ENCODE measurements at places on chromosomes 4 and X.
A peak's percentile ranks its signal among the peaks of the same experiment; 100 is the strongest.

GRCh38 chrX:12986164-12986779 lies 11.4 kb downstream of the TMSB4X start:
- no peak for DNase-seq

DNA sequence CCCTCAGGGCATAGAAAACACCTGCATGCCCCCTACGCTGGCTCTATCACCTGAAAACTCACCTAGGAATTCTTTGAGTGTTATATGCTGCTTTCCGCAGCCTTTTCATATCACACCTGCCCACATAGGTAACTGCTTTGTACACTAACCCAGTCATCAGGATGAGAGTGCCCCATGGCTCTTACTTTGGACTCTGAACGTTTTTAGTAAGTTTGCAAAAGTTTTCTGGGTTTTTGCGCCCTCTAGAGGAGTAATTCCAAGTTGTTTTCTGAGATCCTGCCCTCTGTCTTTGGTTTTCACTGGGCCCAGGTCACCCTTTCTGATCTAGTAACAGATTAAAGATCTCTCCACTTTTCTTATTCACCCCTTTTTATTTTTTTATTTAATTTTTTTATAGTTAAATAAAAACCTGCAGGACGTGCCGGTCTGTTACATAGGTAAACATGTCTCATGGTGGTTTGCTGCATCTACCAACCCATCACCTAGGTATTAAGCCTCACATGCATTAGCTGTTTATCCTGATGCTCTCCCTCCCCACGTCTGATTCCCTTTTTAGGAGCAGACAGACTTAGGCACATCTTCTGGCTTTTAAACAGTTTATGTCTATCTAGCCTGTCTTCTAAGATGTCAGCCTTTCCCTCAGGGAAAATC lies 139.2 kb downstream of the NWD2 start:
- no peak for DNase-seq

GRCh38 chr4:45648846-45649245 lies 475.0 kb downstream of the GABRG1 start:
- no peak for DNase-seq

DNA sequence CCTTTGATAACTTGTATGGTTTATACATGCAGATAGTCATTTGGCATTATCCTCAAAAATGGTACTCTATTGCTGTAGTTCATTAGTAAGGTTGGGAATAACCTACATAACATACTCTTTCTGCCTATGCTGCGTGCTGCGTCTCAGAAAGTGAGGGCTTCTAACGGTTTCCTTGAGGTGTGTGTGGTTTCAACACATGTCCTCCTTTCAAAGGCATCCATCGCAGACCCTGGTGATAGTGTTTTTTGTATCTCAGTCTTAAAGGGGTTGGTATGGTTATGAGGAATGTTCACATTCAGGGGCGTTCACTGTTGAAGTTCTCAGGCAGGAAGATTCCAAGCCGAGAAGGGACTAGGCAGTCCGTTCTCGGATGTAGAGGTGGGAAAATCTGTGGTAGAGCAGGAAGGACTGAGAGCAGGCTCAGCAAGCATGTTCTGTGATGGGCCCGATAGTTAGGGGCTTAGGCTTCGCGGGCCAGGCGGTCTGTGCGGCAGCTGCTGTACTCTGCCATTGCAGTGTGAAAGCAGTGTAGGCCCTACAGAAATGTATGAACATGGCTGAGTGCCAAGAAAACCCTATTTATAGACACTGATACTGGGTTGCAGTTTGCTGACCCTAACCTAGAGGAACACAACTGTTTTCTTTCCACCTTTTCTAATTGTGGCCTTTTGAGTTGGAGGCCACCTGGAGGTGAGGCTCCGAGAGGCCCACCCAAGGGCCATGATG lies 123.2 kb downstream of the GPR143 start:
- no peak for DNase-seq

- DNase-seq: no peak
Measured at GRCh38 chrX:132657876-132658275, 169.0 kb upstream of the MBNL3 start.

- DNase-seq: no peak
Measured at GRCh38 chr4:112085156-112086035, 59.9 kb upstream of the FAM241A start.

DNA sequence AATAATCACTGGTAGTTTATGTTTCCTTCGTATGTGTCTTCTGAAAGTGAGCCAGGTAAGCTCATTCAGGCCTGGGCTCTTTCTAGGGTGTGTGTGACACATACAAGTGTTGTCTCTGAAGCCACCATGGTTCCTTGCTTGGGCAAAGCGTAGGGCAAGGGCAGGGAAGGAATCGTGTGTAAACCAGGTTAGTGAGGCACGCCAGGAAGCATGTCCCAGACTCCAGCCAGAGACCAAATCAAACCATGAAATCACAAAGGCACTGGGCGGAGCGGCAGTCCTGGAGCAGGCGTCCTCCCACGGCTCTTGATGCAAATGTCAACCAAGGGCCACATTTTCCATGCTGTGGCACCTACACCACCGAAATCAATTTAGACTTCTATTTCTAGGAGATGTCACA lies 67.0 kb downstream of the NYX start:
- no peak for DNase-seq

DNA sequence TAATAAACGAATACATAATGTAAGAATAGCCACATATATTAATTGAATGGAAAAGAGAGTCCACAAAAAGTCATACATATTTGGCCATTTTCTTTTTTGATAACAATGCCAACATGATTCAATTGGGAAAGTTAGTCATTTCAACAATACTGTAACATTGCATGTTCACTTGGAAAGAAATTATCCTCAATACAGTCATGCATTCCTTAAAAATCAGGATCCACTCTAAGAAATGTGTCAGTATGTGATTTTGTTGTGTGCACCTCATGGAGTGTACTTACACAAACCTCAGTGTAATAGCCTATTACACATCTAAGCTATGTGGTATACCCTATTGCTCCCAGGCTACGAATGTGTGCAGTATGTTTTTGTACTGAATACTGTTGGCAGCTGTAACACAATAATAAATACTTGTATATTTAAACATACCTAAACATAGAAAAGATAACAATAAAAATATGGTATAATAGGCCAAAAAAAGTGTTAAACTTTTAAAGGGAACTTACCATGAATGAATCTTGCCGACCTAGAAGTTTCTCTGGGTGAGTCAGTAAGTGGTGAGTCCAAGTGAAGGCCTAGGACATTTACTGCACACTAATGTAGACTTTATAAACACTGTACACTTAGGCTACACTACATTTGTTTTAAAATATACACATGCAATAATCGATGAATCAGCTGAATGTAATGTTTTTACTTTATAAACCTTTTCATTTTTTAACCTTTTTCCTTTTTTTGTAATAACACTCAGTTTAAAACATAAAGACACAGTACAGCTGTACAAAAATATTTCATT lies 806.8 kb downstream of the PCDH18 start:
- DNase-seq: no peak

DNA sequence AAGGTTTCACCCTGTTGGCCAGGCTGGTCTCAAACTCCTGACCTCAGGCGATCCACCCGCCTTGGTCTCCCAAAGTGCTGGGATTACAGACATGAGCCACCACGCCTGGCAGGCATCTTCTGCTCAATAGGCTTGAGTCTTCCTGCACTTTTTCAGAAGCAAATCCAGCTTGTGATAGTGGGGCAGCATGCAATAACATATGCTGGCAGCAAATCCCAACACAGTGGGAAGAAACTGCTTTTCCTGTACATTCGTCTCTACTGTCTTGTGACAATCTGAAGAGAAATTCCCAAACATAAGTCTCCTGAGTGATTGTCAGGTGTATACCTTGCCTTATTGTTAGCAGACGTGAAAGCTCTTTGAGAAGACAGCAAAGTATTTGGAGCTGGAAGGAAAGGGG lies 145.7 kb downstream of the PALLD start:
- DNase-seq: no peak

GRCh38 chr4:124278477-124278876 lies 434.1 kb downstream of the ANKRD50 start:
- DNase-seq: peak; percentile 23

DNA sequence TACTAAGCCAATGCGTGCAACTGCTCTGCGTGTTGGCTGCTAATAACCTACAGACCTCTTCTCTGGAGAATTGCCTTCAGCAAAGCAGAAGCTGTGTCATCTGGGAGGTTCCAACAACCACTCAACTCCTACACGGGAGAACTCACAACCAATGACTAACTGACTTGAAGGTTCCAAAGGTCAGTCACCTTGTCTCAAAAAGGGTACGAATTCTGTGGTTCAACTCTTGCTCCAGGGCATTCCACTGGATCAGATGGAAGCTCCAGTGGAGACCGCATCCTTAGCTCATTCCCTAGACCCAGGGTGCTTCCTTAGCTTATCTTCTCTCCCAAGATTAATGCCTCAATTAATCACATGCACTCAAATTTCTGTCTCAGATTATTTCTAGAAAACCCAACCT lies 222.7 kb downstream of the CHIC2 start:
- no peak for DNase-seq

DNA sequence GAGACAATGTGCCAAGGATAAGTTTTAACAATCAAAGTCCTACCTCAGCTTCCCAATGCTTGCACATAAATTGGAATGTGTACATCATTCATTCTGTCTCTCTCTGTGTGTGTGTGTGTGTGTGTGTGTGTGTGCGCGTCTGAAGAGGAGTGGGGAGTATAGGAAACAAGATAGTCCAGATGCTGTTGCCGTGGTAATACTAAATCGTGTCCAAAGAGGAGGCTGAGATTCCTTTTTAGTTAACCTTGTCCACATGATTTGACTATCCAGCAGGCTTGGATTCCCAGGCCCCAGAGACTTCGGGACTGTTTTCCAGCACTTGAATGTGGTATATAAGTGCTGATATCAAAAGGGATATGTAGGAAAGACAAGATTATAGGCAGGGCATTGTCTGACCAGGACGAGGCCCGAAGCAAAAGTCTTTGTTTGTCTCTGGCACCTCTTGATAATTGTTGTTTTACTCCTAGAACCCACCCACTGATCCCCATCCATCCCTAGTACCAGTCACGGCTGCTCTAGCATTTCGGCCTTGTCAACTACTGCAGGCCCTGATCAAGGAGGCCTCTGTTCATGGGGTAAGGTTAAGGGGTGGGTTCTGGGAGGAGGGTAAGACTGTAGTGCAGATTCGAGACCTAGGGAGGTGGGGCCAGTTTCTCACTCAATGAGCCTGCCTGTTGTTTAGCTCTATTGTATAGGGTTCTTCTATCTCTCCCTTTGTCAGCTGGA lies 3.9 kb downstream of the PLP1 start:
- no peak for DNase-seq

GRCh38 chr4:93617606-93618005 lies 210.9 kb upstream of the ATOH1 start:
- no peak for DNase-seq

DNA sequence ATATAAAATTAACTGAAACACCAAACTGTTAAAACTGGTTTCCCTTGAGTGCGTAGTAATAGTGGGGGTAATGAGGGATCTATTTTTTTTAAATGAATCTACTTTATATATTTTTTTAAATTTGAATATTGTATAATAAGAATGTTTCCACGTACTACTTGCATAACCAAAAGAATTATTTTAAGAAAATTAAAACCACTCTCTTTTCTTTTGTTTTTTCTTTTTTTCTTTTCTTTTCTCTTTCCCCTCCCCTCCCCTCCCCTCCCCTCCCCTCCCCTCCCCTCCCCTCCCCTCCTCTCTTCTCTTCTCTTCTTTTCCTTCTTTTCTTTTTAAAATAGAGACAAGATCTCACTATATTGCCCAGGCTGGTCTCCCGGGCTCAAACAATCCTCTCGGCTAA lies 166.9 kb upstream of the MID1 start:
- no peak for DNase-seq

DNA sequence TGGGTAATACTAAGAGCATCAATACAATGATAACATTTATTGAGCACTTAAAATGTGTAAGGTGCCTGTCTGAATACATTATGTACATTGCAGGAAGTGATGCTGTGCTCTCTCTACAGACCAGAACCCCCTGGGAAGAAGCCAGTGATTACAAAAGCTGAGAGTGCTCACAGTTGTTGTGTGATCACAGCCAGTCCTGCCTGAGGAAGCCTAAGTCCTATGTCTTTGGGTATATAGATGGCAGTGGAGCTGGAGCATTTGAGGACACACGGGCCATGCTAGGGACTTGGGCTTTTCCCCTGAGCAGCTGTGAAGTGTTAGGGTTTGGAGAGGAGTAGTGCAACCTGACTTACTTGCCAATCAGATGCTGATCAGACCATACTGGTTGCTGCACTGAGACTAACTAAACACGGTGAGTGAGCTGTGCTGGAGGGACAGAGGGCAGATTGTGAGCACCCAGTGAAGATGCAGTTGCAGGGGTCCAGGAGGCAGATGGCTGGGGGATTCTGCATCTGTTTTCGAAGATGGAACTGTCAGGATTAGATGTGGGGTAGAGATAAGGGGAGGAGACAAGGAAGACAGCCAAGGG lies 60.8 kb upstream of the TBC1D14 start:
- no peak for DNase-seq

DNA sequence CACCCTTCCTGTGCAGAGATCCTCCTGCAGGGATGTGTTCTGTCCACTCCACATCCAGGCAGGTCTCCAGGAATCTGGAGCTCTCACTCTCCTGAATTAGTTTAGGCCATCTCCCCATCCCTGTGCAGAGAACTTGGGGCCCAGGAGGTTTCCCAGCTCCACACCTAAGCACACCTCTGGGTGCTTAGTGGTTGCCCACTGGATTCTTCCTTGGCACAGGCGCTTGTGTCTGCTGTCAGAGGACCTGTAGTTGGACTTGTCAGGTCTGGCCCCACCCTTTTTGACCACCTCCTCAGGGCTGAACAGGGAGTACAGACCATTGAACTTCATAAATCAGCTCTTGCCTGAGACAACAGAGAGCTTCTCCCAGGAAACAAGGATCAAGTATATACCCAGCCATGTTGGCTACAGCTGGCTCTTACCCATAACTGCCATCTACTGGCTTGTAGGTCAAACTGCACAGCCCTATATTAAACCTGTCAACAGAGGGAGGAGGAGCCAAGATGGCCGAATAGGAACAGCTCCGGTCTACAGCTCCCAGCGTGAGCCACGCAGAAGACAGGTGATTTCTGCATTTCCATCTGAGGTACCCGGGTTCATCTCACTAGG lies 275.5 kb downstream of the PPARGC1A start:
- DNase-seq: no peak

DNA sequence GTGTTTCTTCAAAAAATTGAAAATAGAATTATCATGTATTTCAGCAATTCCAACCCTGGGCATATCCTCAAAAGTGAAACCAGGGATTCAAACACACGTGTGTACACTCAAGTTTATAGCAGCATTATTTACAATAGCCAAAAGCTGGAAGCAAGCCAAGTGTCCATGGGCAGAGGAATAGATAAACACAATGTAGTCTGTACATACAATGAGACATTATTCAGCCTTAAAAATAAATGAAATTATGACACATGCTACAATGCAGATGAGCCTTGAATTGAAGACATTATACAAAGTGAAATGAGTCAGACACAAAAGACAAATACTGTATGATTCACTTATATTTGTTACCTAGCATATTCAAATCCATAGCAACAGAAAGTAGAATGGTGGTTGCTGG lies 853.4 kb downstream of the STIM2 start:
- DNase-seq: no peak

DNA sequence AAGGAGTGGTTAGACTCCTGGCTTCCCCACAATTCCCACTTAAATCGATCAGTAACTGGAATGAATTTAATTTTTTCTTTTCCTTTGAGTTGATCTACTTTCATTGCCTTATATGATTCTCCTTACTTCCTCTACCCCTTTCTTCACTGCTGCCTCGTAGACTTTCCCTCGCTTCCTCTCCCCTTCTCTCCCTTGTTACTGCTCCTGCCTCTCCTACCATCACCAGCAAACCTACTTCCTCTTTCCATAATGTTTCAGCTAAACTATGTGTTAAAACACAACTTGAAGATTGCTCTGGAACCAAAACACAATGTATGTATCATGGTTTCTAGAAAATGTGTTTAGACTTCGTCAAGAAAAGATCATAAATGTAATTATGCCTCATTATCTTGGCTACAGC lies 132.0 kb upstream of the TET2 start:
- DNase-seq: no peak

All from fibroblast of skin of left biceps (primary cell).